Right cardiac atrium (tissue), 5 donors: ENCODE measurements at places on chromosomes 6 and 20. TPM values are rescaled to one million over a fixed set of nuclear protein-coding genes. Genes with fewer than 3 reads are reported as not detected.

The HLA-DOA gene
- polyA plus RNA-seq = 1.2 TPM

The EDN1 gene
- 4.2 TPM for polyA plus RNA-seq

The DLK2 gene
- polyA plus RNA-seq = 1.1 TPM

DNA sequence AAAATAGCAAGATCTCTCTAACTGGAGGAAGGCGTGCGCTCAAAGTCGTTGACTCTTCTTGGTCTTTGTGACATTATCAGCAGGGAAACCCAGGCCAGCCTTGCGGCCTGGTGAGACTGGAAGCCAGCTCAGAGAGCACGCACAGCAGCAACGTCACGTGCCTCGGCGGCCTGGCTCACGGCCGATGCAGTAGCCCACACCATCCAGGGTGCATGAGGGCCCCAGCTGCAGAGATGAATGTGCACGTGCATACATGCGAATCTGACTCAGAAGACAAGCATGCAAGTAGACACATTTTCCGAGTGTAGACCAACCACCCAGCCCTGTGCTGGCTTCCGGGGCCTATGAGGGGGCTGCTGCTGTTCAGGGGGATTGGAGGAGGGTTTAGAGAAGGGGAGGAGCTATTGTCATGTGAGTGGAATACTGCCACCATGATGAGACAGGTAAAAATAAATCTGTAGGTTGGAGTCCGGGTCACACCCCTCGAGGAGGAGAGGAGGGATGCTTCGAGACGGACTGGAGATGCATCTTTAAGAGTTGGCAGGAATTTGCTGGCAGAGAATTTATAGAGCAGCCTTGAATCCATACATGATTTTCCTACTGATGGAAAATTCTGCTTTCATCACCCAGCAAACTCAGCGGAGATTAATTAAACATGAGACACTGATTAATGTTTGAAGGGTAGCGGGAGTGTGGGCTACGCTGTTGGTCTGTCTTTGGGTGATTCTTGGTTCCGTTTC is 388.2 kb downstream of the CDH4 start:
- DNase-seq = peak; percentile 18

GRCh38 chr6:17869753-17870050 is 117.7 kb downstream of the KIF13A start:
- DNase-seq = no peak

- no peak for DNase-seq
Observed at GRCh38 chr6:106125925-106126435, 39.8 kb downstream of the PRDM1 start.

DNA sequence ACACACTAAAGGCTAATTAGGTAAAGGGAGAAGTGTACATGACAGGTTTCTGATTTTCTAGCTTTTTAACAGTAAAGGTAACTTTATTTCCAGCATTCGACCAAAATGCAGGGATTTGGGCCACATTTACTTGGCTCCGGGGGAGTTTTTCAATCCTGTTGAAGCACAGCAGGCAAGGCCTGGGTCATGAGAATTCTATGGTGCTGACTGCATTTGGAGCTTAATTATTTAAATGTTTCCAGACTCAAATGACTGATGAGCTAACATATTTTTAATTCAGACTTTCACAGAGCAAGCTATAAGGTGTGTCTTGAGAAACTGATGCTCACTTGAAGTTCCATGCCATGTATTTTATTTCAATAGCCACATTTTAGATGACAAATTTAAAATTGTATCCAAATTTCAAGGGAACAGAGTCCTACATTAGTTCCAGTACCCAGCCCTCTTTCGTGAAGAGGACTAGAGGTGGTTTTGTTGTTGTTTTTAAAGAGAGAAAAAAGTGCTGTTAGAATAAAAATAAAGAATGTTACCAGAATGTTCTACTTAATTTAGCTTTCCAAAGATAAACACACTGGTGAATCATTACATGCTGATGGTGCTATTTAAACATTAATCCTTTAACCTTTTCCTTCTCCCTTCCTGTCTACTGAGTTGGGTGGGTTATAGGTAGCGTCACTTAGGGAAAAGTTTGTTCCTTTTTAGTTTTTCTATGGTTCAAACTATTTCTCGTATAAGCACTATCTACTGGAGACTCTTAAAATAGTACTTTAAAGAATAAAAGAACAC is 82.3 kb upstream of the PHACTR2 start:
- DNase-seq = no peak

DNA sequence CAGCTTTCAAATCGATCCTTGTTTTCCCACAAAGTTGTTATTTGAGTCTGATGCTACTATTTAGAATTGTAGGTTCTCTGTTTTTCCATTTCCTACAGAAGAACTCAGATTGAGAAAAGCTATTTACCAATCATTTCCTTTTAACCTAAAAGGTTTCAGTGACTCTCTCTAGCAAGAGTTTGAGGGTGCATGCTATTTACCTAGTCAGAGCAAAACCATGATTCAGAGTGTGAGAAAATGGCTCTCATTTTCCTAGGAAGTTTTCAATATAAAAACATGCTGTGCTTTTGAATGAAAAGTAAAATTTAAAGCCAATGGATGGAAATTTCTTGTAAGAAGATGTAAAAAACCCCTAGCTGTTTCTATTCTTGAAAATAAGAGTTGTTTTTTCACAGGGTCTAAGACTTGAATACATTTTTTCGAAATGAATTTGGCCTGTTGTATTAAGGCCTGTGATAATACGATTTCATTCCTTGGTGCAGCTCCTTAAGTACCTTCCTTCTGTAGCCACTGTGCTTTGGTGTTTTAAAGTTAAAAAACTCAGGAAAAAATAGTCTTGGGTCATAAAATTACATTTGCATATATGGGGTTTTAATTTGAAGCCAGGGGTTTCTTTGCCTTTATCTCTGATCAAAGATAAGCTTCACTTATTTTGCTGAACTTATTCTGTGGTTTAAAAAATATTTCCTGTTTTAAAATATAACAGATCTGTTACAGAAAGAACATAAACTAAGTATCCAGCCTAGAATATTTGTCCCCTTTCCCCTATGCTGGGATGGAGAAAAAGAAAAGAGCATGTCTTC is 18.0 kb upstream of the RSPH3 start:
- DNase-seq = no peak

GRCh38 chr20:49948809-49949507 is 12.8 kb downstream of the RNF114 start:
- no peak for DNase-seq

DNA sequence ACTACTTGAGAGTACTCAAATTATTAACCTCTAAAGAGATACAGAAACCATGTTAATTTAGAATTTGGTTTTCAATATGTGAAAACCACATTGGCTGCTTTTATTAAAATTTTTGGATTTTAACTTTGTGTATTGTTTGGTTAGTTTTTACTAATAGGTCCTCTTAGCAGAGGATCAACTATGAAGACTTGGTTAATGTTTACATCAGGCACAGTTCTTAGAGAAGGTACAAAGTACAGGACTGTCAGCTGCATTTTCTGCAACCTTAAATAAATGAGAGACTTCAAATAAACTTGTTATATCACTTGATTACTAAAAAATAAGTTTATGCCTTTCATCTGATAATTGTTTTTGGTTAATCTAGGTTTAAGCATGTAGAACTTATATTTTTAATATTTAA is 89.1 kb downstream of the PHF3 start:
- DNase-seq = no peak

DNA sequence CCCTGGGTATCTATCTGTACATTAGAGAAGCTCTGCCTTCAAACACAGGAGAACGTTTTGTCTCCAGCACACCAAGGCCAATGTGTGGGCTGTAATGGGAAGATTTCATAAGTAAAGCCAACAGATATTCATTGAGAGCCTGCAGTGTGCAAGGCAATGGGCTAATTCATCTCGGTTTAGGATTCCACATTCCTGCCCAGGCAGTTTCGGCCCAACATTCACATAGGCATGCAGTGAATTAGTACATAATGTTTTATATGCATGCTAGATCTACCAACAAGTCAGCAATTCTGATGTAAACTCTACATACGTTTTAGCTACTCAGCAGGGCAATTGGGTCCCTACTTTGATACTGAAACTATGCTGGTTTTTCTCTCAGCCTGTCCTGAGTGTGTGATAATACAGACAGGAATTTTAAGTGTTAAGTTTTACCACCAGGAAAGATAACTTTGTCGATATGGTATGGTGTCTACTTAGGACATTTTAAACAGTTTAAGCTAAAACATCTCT is 46.9 kb upstream of the NAA20 start:
- no peak for DNase-seq

- DNase-seq = peak; percentile 63
Observed at GRCh38 chr20:63580796-63581461, 6.9 kb upstream of the HELZ2 start.
